ENCODE measurements at places on chromosomes 6 and 20.

GRCh38 chr20:4008877-4009276 lies 6.5 kb downstream of the RNF24 start:
- DNase-seq, result no peak

- DNase-seq, result no peak
These were observed 258.8 kb downstream of the CDH4 start for GRCh38 chr20:61510778-61511330.

DNA sequence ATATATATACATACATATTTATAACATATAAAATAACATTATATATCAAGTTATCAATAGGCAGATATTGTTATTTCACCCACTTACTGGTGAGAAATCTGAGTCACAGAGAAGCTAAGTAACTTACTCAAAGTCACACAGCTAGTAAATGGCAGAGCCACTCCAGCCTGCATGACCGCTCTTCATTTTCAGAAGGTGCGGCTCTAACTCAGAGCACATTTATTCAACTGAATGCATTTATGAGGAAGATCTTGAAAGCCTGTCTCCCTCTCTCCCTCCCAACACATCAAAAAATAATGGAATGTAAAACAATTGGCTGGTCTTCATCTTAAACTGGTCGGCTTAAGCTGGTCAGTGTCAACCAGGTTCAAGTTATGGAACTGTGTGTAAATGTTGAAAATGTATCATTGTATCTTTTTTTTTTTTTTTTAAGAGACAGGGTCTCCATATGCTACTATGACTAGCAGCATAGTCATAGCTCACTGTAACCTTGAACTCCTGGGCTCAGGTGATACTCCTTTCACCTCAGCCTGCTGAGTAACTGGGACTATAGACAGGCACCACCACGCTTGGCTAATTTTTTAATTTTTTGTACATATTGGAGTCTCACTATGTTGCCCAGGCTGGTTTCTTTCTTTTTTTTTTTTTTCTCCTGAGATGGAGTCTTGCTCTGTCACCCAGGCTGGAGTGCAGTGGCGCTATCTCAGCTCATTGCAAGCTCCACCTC lies 70.7 kb upstream of the NCOA3 start:
- DNase-seq, result no peak

- DNase-seq, result no peak
These were observed 7.4 kb downstream of the TMEM14C start for GRCh38 chr6:10730254-10730653.

- DNase-seq, result no peak
These were observed 4.1 kb upstream of the ZNF512B start for GRCh38 chr20:63973636-63974401.

Measured in HS-5 (cell line).